ENCODE measurements at places on chromosomes 5 and 9.
A peak's percentile ranks its signal among the peaks of the same experiment; 100 is the strongest.

DNA sequence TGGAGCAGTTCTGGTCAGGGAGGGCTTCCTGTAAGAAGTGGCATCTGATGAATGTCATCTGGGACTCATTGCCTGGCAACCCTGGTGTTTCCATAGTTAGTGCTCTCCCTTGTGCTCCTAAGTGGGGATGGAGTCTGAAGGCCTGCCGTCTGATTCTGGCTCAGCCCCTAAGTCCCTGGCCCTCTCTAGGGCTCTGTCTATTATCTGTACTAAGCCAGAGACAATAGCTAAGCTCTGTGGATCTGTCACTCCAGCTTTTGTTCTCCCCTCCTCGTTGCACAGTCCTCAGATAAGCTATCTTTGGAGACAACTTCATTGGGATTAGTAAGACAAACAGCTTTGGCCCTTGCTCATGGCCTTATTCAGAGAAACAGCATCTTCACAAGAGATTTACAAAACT is 30.6 kb upstream of the TTC1 start:
- DNase-seq: no peak

DNA sequence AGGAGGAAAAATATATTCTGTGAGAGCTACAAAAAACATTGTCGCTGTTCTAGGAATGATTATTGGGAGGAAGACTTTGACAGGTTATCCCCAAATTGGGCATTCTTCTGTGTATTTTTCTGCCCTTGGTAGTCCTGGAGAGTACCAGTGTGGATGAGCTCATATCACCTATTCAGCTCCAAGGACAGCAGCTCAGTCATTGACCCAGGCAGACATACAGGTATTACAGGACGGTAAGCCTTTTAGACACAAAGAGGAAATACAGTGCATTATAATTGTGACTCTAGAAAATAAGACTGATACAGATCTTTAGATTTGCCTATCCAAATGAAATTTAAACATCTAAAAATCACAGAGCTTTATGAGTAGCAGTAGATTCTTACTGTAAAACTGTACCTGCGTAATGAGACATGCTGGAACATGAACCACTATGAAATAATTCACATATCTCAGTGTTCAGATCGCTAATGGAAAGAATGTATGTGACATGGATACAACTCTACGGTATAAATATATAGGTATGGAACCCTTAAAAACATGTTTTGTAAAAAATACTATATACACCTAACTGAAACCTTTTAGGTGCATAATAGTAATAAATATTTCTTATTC is 56.0 kb downstream of the PLK2 start:
- no peak for DNase-seq

- DNase-seq: no peak
These were observed 63.1 kb downstream of the GTF3C4 start for GRCh38 chr9:132733260-132733815.

DNA sequence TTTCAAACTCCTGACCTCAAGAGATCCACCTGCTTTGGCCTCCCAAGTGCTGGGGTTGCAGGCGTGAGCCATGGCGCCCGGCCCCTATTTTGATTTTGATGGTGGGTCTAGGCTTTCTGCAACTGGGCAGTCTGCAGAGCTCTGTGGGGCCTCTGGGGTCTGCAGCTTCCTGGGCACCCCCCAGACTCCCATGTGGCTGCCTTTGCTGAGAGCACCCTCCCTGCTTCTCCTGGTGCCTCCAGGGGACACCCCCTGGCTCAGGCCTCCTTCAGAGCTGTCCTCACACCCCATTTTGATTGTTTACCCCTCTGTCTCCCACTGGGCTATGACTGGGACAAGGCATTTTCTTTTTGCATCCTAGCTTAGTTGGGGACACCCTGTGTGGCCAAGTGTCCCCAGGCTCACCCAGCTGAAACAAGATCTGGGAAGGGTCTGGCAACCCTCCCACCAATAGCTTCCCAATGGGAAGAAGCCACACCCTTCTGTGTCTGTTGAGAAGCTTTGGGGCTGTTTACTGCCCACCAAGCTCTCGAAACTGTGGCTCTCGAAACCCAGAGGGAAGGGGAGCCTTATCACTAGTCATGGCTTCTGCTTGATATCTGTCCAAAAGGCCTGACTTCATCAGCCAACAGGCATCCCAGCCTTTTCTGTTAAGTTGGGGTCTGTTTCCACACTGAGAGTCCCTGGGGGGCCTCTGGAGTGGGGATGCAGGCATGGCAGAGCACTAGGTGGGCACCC is 204.4 kb upstream of the IER5L start:
- DNase-seq: no peak

- DNase-seq: no peak
These were observed 18.9 kb downstream of the SLCO4C1 start for GRCh38 chr5:102277144-102277543.

GRCh38 chr9:115134941-115135340 is 17.0 kb upstream of the TNC start:
- DNase-seq: no peak

- peak; percentile 52 for DNase-seq
These were observed 154.8 kb downstream of the ADAMTS6 start for GRCh38 chr5:65326922-65327321.

- DNase-seq: no peak
These were observed 11.4 kb downstream of the SHB start for GRCh38 chr9:38057416-38058195.

- no peak for DNase-seq
These were observed 76.7 kb downstream of the ARSB start for GRCh38 chr5:78908173-78909061.

DNA sequence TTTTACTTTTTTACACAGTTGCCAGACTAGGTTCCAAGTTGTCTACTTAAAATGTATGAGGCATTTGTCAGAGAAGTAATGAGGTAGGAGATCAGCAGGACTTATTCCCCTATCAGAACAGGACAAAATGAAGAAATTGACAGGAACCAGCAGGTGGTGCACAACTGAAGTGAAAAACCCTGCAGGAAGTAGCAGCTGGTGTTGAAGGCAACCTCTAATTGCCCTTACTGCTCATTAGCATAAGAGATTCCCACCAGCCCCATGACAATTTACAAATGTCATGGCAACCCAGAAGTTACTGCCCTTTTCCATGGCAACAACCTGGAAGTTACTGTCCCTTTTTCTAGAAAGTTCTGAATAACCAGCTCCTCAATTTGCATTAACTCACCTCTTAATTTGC is 5.4 kb downstream of the PCDHB15 start:
- DNase-seq: no peak
